Omental fat pad (tissue), 4 donors: ENCODE measurements at places on chromosomes 6 and 20.

- DNase-seq, result no peak
Observed at GRCh38 chr6:112560651-112561050, 213.5 kb downstream of the RFPL4B start.

DNA sequence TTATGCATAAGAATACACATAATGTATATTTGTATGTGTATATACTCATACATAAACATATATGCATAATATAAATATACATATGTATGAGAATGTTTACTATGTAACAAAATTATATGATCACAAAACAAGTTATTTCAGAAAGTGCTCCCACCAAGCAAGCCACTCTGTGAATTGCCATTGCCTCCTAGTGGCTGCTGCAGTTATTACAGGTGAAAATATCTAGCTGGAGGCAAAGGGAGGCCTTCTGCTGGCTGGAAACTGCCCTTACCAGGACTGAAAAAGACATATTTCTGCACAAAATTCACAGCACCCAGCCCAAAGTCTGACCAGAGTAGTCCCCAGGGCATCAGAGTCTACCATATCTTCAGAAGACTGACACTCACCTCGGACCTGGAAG is 14.4 kb upstream of the ADAM33 start:
- no peak for DNase-seq

DNA sequence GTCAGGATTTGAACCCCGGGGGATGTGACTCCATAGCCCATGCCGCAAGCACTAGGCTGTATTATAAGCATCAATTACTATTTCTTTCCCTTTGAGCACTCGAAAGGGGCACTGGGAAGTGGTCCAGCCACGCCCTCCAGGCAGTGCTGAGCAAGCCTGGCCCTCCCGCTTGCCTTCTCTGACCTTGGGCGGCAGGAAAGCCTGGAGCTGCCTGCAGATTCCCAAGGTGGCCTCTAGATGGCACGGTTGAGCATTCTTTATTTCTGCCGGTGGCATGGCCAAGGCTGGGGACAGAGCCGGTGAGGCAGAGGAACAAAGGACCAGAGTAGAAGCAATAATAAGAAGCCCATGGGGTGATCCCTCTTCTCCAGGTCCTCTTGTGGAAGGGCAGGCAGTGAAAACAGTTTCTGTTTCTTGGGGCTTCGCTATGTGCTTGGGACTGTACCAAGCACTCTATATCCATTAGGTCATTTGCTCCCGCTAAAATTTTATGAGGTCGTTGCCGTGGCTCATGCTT is 32.0 kb downstream of the ARHGAP40 start:
- no peak for DNase-seq

- DNase-seq, result no peak
Observed at GRCh38 chr6:106084989-106085691, 996 bp upstream of the PRDM1 start.

DNA sequence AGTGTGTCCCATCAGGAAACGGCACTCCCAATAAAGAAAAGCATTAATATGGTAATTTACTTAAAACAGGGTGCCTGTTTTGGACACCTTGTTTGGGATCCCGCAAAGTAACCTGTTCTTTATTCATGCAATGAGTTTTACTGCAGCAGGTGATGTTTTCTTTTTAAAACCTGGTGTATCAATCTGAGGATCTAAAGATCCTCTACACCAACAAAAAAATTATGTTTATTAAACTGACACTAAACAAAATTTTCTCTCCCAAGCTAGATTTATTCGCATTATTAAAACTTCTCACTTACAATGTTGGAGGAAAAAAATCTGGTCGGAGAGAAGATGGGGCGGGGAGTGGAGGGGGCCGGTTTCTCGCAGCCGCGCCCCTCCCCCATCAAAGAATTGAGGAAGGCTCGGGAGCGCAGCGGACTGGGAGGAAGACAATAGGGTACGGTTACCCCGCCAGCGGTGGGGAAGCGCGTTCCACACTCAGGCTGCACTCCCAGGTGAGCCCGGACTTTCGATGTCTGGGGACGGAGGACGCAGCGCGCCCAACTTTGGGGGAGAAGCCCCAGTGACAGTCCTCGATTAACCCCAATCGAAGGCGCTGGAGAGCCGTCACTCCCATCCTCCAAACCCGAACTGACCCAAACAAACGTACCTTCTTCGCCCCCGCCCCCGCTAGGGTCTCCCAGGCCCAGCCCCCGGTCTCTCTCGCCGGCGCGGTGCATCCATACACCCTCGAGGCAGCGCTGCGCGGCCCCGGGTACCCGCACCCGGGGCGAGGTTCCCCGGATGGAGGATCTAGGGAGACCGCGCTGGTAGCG is 1.3 kb downstream of the CD24 start:
- DNase-seq, result no peak

DNA sequence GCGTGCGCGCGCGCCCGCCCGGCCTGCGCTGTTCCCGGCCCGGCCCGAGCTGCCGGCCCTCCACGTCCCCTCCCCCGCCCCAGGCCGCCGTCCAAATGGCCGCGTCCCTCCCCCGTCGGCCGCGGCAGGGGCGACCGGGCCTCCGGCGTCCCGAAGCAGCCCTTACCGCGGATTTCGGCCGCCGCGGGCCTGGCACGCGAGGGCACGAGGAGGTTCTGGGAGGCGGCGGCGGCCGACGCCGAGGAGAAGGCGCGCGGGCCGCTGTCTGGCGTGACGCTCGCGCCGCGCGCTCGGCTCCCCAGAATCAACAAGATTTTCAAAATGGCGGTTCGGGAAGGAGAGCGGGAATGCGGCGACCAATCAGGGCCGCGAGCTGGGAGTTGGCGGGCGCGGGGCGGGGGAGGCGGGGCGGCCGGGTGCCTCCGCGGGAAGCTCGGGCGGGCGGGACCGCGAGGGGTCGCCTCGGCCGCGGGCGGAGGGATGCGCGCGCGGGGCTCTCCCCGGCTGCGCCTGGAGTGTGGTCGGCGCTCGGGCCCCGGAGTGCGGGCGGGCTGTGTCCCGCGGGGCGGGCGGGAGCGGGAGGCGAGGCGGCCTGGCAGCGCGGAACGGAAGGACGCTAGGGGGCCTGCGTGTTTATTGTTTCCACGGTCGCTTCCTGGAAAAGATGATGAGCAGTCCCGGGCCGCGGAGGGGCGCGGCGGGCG is at the start of gene DEK:
Gene DEK (minus strand): TSS at position 312 of the 704 bp plus-strand sequence. CDS start 543 bp downstream, outside the sequence.
- DNase-seq, result peak; percentile 62

GRCh38 chr6:132418235-132418965 is 17.1 kb upstream of the MOXD1 start:
- DNase-seq, result no peak

- DNase-seq, result no peak
Observed at GRCh38 chr6:119517428-119517827, 167.9 kb upstream of the MAN1A1 start.

GRCh38 chr6:133208183-133208755 is 32.9 kb upstream of the EYA4 start:
- DNase-seq, result no peak

DNA sequence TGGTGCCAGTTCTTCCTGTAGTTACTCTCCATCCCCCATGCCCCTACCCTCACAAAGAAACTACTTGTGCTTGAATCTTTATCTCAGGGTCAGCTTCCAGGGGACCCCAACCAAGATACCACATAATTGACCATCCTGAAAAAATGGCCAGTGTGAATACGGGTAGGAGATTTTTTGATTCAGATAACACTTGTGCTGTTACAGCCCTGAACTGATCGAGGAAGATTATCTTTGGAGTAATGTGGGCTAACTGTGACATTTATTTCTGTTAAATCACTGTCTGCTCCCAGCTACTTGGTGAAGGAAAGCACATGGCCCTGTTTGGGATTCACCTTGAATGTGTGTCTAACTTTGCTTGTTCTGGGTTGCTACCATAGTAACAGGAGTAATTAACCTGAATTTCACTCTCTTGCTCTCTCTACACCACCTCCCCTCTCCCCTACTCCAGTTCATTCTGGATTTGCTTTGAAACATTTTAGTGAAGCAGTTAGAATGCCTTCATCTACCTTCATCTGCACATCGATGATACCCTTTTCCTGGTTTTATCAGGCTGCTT is 219.6 kb upstream of the CHD6 start:
- no peak for DNase-seq

- DNase-seq, result peak; percentile 37
Observed at GRCh38 chr6:134826889-134827737, 122.8 kb downstream of the ALDH8A1 start.

DNA sequence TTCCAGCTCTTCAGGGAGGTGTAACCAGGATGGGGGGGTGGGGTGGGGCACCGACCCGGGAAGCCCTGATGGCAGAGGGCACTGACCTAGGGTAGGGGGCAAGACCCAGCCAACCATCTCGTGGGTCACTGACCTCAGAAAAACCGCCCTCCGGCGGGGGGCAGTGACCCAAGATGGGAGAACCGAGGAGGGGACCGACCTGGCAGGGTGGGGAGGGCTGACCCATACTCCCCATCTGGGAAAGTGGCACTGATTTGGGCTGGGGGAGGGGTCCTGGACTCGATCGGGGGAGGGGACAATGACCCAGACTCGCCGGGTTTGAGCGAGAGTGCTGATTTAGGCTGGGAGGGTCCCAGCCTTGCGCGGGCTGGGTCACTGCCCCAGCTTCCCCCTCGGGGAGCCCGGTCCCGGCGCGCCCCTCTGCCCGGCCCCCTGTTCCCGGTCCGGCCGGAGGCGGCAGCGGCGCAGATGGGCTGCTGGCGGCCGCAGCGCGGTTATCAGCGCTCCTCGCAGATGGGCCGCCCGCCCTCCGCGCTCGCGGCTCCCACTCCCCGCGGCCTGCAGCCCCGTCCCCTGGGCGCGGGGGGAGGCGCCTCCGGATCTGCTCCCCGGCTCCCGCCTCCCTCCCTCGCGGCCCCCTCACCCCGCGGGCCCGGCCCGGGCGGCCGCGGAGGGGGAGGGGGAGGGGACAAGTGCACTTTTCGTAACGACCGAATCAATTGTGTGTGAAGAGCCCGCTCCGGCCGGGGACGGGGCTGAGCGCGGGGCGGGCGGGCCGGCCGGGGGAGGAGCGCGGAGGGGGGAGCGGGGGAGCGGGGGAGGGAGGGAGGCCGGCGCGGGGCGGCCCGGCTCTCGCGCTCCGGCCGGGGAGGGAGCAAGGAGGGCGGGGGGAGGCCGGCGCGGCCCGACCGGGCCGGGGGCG is 2.2 kb downstream of the NOL4L start:
- no peak for DNase-seq

- no peak for DNase-seq
Observed at GRCh38 chr6:159996626-159997497, 28.0 kb downstream of the IGF2R start.

DNA sequence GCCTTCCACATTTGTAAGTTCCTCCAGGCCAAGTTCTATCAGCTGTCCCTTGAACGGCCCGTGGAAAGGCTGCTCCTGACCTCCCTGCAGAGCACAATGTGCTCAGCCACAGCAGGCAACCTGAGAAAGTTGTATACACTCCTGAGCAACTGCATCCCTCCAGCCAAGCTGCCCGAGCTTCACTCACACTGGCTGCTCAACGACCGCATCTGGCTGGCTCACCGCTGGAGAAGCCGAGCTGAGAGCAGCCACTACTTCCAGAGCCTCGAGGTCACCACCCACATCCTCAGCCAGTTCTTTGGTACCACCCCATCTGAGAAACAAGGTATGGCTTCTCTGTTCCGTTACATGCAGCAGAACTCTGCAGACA is 2.1 kb downstream of the ZSWIM1 start:
- DNase-seq, result no peak

DNA sequence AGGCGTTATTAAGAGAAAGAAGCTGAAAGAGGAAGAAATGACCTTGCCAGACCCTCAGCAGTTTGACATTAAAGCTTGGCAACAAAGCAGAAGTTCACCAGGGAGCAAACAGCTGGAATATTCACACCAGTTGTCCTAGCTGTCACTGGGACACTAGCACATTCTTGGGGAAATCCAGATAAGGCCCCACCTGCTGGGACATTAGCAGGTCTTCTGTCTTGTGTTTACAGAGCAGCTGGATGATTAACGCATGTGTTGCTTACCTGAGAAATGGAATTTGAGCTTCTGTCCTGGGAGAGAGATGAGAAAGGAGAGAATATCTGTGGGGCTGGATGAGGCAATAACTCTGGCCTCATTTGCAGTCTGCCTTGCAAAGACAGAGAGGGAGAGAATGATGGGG is 137.6 kb upstream of the RIN2 start:
- no peak for DNase-seq

- no peak for DNase-seq
Observed at GRCh38 chr6:92716638-92717037, 702.7 kb downstream of the EPHA7 start.
